ENCODE measurements at places on chromosomes 1 and 21.
A peak's percentile ranks its signal among the peaks of the same experiment; 100 is the strongest.

GRCh38 chr21:42063571-42064521 lies 7.3 kb upstream of the UMODL1 start:
- no peak for DNase-seq

DNA sequence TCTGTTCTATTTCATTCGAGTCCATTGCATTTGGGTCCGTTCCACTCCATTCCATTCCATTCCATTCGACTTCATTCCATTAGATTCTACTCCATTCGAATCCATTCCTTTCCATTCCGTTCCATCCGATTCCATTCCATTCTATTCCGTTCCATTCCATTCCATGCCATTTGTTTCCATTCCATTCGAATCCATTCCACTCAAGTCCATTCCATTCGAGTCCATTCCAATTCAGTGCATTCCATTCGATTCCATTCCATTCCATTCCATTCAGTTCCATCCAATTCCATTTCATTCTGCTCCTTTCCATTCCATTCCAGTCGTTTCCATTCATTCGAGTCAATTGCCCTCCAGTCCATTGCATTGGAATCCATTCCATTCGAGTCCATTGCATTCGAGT lies 2603.7 kb upstream of the TPTE start:
- no peak for DNase-seq

DNA sequence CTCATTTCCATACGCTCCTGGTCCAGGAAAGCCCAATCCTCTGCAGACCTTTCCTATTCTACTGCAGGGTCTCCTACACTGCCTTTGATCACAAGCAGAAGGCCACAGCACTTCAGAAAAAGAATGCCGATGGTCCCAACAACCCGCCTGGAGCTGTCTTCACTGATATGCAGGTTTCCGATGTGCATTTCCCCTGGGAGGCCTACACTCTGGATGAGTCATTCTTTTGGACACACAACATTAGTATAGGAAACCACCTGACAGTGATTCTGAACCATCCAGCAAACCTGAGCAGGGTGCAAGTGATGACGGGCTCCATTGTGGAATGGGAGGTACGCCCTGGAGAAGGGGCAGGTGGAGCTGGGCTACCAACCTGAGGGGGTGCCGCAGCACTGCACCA lies 15.0 kb downstream of the PCAT6 start:
- DNase-seq, result no peak

GRCh38 chr1:228198977-228199590 lies 8.8 kb upstream of the OBSCN start:
- no peak for DNase-seq

GRCh38 chr1:70947835-70948234 lies 99.8 kb downstream of the PTGER3 start:
- no peak for DNase-seq

- no peak for DNase-seq
Measured at GRCh38 chr1:55522353-55522903, 307.3 kb upstream of the USP24 start.

DNA sequence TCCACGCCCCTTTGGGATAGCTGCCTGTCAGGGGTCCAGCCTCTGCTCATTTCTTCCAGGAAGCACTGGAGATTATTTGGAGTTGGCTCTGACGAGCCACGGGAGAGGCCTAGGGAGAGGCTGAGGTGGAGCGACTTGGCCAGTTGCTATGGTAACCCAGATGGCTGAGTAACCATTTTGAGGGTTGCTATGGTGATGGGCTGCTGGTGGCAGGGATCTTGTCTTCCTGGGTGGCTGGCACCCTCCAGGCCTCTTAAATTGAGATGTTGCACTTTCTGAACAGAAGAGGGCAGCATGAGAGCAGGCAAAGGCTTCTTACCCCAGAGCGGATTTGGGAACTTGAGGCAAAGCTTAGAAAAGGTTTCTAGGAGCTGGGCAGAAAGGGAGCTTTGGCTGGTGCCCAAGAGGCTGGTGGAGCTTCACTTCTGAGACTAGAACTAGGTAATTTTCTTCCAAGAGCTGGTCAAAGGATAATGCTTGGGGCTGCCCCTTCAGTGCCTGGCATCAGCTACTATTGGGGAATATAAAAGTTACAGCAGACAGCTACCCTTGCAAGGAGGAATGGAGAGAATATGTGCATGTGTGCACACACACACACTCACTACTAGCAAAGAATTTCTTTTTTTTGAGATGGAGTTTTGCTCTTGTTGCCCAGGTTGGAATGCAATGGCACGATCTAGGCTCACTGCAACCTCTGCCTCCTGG lies 72.5 kb downstream of the NDUFS5 start:
- peak; percentile 58 for DNase-seq

Data from SW 1271 (cell line).